Activated T-helper 1 cell treated with anti-CD3 and anti-CD28 coated beads, Interleukin-12 subunit alpha, Interleukin-12 subunit beta, Interleukin-2, Interleukin-4 antibody, amounts not matched to agents 30 ng/mL and 10 ng/mL and 1 ng/mL, durations not matched to agents 14 hours and 24 hours and 36 hours (primary cell): ENCODE measurements at places on chromosomes 16 and 17.

DNA sequence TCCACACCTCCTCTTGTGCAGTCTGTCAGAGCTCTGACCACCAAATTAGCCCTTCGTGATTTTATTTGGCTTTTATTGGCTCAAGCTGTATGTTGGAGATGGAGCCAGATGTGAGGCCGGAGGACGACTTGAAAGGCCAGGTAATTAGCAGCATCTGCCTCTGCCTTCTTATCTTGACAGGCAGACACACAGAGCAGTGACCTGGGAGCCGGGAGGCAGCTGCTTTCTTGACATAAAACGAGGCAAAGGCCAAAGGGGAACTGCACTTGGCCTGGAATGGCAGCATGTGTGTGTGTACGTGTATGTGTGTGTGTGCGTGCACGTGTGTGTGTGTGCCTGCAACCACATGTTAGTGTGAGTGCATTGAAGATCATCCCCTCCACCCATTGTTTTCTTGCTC, 56.9 kb upstream of the BRD7 start:
- no peak overlapping the region for H3K4me3 ChIP-seq
- H3K36me3 ChIP-seq = no peaks in the 10 kb centered on the region
- H3K4me1 ChIP-seq = no peaks in the 10 kb centered on the region
- H3K27ac ChIP-seq = no peak overlapping the region
- H3K27me3 ChIP-seq = peaks cover 3% of the 10 kb centered on the region
- DNase-seq = no peak

- no peak for DNase-seq
- H3K4me3 ChIP-seq = no peak overlapping the region
- peaks cover 39% of the 10 kb centered on the region for H3K36me3 ChIP-seq
- H3K27ac ChIP-seq = peak overlapping the region; percentile 38
- H3K4me1 ChIP-seq = peaks cover 9% of the 10 kb centered on the region
These were observed 24.0 kb downstream of the RNF213 start for GRCh38 chr17:80284631-80285030.

- no peak for DNase-seq
- H3K4me3 ChIP-seq = no peak overlapping the region
- peaks cover 21% of the 10 kb centered on the region for H3K27me3 ChIP-seq
- H3K4me1 ChIP-seq = peaks cover 13% of the 10 kb centered on the region
These were observed 11.6 kb upstream of the GRB2 start for GRCh38 chr17:75417054-75417580.

- H3K36me3 ChIP-seq = no peaks in the 10 kb centered on the region
- DNase-seq = no peak
- H3K4me3 ChIP-seq = no peak overlapping the region
- H3K27ac ChIP-seq = no peak overlapping the region
- H3K27me3 ChIP-seq = peaks cover 21% of the 10 kb centered on the region
These were observed 156.1 kb downstream of the ZNF423 start for GRCh38 chr16:49699841-49700175.

GRCh38 chr16:79687249-79688130, 87.0 kb upstream of the MAF start:
- no peak overlapping the region for H3K4me3 ChIP-seq
- peaks cover 11% of the 10 kb centered on the region for H3K27me3 ChIP-seq
- DNase-seq = no peak
- H3K27ac ChIP-seq = no peak overlapping the region

DNA sequence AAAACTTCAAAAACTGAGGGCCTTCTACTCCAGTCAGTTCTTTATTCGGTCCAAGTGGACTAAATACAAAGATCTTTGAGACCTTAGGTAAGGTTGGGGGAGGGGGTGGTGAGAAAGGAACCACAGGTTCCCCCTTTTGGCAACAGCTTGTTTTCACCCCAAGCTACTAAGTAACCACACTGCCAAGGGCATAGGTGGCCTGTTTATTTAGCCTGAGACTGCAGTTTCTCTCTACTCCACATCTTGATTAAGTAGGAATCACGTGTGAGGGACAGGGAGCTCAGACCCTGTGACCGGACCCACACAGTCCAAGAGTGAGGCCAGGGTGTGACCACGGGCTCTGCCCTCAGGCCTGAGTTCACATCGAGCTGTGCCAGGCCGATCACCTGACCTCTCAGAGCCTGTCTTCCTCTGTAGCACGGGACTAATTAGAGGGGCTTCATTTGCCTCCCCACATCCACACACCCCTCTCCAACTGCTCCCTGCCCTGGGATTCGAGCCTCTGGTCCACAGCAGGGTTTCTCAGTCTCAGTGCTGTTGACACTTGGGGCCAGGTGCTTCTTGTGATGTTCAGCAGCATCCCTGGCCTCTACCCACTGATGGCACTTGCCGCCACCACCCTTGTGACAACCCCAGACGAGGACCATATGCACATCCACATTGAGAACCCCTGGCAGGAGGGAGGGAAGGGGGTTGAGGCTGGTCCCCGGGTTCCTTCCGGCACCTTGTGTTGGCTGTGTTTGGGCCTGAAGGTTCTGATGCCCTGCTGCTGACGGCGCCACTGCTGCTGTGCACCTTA, 17.8 kb downstream of the ST6GALNAC2 start:
- H3K27ac ChIP-seq = no peak overlapping the region
- H3K36me3 ChIP-seq = peaks cover 23% of the 10 kb centered on the region
- H3K27me3 ChIP-seq = no peaks in the 10 kb centered on the region
- DNase-seq = no peak

DNA sequence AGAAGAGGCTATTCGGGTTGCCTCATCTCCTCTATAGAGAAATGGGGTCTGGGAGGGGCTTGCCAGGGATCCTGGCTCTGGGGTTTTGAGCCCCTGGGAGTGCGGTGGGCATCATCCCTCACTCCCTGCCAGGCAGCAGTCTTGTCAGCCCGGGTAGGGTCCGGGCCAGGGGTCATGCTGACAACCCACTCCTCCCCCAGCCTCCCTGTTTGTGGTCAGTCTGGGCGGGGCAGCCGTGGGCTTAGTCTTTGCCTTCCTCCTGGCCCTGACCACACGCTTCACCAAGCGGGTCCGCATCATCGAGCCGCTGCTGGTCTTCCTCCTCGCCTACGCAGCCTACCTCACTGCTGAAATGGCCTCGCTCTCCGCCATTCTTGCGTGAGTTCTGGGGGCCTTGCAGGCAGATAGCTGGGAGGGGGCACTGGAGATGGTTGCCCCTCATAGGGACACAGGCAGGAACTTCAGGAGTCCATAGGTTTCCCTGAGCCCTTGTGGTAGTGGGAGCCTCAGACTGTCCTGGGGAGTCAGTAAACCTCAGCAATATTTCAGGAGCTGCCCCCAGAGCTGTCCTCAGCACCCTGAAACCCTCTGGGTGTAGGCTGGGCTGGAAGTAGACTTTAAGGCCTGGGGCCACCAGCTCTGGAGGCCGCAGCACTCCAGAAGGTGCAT, 6.9 kb downstream of the SLC9A5 start:
- DNase-seq = no peak
- no peak overlapping the region for H3K27ac ChIP-seq
- no peaks in the 10 kb centered on the region for H3K4me1 ChIP-seq

- H3K27me3 ChIP-seq = peaks cover 15% of the 10 kb centered on the region
- no peaks in the 10 kb centered on the region for H3K36me3 ChIP-seq
- H3K27ac ChIP-seq = no peak overlapping the region
- no peak overlapping the region for H3K4me3 ChIP-seq
- no peaks in the 10 kb centered on the region for H3K4me1 ChIP-seq
These were observed 65.9 kb downstream of the CCT6B start for GRCh38 chr17:34895383-34895782.

- no peak overlapping the region for H3K4me3 ChIP-seq
- no peak for DNase-seq
- H3K27ac ChIP-seq = no peak overlapping the region
- H3K27me3 ChIP-seq = peaks cover 7% of the 10 kb centered on the region
These were observed 36.7 kb downstream of the SEC14L5 start for GRCh38 chr16:4994719-4995434.

GRCh38 chr17:82440469-82440981, 10.0 kb downstream of the CYBC1 start:
- no peak overlapping the region for H3K27ac ChIP-seq
- H3K4me1 ChIP-seq = no peaks in the 10 kb centered on the region
- no peak for DNase-seq
- peaks cover 2% of the 10 kb centered on the region for H3K27me3 ChIP-seq
- H3K4me3 ChIP-seq = no peak overlapping the region
- peaks cover 14% of the 10 kb centered on the region for H3K36me3 ChIP-seq

GRCh38 chr16:70646260-70647241, at the start of gene IL34:
Gene IL34, plus strand, starts transcription at chr16:70646559. Its CDS starts 389 bp downstream, at chr16:70646948.
- no peak for DNase-seq
- H3K36me3 ChIP-seq = no peaks in the 10 kb centered on the region
- H3K4me3 ChIP-seq = no peak within 1 kb of the TSS
- no peaks in the 10 kb centered on the region for H3K4me1 ChIP-seq

DNA sequence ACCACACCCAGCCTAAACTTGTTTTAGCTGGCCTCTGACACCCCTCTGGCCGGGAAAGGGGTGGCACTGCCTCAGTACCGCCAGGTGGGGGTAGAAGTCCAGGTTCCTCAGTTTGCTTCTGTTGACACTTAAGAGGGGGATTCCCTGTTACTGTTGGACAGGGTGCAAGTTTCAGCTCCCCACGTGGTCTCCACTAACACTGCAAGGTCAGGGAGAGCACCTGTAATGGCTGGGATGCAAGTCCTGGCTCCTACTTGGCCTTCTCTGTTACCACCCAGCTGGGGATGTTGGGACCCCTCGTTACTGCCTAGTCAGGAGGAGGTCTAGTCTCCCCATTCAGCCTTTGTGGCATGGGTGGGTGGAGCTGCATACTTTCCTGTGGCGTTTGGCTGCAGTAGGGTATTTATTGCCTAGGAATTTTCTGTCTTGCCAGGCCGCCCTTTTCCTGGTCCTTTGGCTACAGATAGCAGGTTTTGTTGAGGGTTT, 10.6 kb upstream of the MFAP4 start:
- no peak overlapping the region for H3K4me3 ChIP-seq
- DNase-seq = no peak
- H3K36me3 ChIP-seq = no peaks in the 10 kb centered on the region
- no peaks in the 10 kb centered on the region for H3K4me1 ChIP-seq
- peaks cover 22% of the 10 kb centered on the region for H3K27me3 ChIP-seq

GRCh38 chr17:17351356-17351891, 48.3 kb downstream of the NT5M start:
- H3K36me3 ChIP-seq = no peaks in the 10 kb centered on the region
- no peaks in the 10 kb centered on the region for H3K27me3 ChIP-seq
- H3K27ac ChIP-seq = no peak overlapping the region
- H3K4me1 ChIP-seq = no peaks in the 10 kb centered on the region
- no peak for DNase-seq

DNA sequence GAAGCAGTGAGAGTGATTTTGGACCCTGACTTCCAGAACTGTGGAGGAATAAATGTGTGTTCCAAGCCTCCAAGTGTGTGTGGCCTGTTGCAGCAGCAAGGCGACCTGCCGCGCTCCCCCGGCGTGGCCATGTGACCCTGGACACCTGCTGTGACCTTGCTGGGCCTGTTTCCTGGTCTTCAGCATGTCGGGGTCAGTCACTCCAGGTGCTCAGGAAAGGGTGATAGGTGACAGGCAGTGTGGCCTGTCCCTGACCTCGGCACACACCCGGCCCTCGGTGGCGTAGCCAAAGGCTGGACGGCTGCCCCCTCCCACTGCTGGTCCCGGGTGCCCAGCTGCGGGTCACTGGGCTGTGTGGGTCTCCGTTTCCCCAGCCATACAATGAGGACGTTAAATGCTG, 31.8 kb upstream of the ZNF469 start:
- H3K27me3 ChIP-seq = peaks cover 1% of the 10 kb centered on the region
- DNase-seq = no peak
- H3K4me1 ChIP-seq = no peaks in the 10 kb centered on the region
- H3K36me3 ChIP-seq = no peaks in the 10 kb centered on the region
- H3K4me3 ChIP-seq = no peak overlapping the region
- no peak overlapping the region for H3K27ac ChIP-seq

GRCh38 chr16:83954577-83955016, 1.6 kb downstream of the OSGIN1 start:
- no peak for DNase-seq
- H3K4me1 ChIP-seq = peaks cover 18% of the 10 kb centered on the region
- peaks cover 11% of the 10 kb centered on the region for H3K27me3 ChIP-seq
- no peak overlapping the region for H3K27ac ChIP-seq

GRCh38 chr17:41660221-41660711, 28.4 kb upstream of the EIF1 start:
- no peak overlapping the region for H3K27ac ChIP-seq
- peaks cover 12% of the 10 kb centered on the region for H3K27me3 ChIP-seq

GRCh38 chr17:37118366-37119137, 169.8 kb downstream of the AATF start:
- no peak for DNase-seq
- no peaks in the 10 kb centered on the region for H3K27me3 ChIP-seq
- H3K36me3 ChIP-seq = peaks cover 32% of the 10 kb centered on the region
- no peak overlapping the region for H3K27ac ChIP-seq

DNA sequence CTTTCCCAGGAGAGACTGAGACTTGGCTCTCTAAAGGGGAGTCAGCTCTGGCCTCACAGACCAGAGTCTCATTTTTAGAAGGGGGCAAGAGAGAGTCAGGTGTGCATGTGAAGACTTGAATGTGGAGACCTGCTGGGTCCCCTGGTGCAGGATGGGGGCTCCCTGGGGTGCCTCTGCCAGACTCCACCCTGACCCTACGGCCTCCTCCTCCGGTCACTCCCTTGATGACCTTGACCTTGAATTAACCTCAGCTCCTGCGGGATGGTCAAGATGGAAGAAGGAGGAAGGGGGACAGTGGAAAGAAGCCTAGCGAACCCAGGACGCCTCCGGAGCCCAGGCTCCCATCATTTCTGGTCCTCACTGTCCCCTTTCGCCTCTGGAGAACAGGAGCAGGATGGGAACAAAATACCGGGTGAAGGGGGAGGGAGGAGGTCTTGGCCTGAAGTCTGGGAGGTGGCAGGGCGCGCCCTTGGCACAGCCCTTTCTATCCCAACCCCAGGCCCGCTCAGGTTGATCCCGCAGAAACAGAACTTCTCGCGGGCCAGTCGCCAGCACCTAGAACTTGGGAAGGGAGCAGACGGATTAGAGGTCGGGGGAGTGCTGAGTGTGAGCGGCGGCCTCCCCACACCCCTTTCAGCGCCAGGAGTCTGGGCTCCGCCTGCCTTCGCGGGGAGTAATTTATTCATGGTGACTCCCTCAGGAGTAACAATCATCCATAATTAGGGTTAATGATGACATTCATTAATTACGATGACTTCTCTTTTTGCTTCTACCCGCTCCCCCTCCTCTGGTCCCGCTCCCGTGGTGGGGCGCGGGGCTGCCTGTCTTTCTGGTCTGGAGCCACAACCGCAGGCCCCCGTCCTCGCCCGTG, 1.6 kb downstream of the STAC2 start:
- peaks cover 42% of the 10 kb centered on the region for H3K27me3 ChIP-seq
- peaks cover 5% of the 10 kb centered on the region for H3K4me1 ChIP-seq
- H3K4me3 ChIP-seq = no peak overlapping the region
- no peak for DNase-seq
- no peak overlapping the region for H3K27ac ChIP-seq

GRCh38 chr17:49031965-49032928, 35.1 kb downstream of the IGF2BP1 start:
- no peaks in the 10 kb centered on the region for H3K36me3 ChIP-seq
- H3K27ac ChIP-seq = no peak overlapping the region
- no peaks in the 10 kb centered on the region for H3K4me1 ChIP-seq
